ENCODE measurements at places on chromosomes 5 and 9.

DNA sequence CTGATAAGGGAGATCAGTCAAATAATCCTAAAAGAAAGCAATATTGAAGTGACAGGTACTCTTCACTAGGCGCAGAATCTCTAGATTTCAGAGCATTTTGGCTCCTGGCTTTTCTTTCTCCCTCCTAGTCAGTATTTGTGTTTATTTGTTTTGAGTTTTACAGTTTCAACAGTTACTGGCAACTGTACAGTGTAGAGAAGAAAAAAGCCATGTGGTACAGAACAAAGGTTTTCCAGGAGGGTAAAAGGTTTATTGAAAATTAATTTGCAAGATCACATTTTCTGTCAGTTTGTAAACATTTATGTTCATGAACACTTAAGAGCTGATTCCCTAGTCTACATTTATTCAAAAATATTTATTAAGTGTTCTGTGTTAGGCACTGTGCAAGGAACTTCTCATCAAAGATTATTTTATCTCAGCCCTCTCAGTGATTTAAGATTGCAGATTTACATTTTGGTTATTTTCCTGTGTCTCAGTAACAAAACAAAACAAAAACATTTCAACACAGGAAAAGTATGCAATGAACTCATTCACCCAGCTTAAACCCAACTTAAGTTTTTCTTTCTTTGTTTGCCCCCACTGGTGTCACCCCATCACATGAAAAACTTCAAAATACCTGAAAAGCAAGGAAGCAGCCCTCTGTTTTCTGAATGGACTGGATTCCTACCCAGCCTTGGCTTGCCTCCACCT, 12.9 kb downstream of the MINAR2 start:
- DNase-seq, result no peak

DNA sequence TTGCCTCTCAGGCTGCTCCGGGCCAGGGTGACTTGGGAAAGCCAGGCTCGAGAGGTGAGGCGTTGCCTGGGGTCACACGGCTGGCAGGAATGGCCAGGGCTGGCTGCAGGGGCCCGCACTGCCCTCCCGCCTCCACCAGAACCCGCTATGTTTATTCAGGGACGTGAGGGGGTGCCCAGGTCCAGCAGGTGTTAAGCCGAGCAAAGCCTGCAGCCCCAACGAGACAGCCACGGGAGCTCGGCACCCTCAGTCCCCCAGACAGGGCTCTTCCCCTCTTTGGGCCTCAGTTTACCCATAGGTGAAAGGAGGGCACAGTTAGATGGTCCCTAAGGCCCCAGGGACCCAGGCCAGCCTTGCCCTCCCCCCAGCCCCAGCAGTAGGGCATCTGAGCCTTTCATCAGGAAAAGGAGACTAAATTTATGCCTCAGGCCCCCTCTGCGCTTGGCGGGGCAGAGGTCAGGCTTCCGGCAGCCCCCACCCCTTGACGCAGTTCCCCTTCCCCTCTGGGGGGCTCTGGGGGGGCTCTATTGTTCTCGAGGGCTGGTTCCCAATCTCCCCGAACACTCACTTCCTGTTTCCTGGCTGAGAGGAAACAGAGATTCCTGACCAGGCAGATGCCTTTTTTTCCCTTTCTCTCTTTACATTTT, 7.1 kb upstream of the EGFL7 start:
- DNase-seq, result no peak

DNA sequence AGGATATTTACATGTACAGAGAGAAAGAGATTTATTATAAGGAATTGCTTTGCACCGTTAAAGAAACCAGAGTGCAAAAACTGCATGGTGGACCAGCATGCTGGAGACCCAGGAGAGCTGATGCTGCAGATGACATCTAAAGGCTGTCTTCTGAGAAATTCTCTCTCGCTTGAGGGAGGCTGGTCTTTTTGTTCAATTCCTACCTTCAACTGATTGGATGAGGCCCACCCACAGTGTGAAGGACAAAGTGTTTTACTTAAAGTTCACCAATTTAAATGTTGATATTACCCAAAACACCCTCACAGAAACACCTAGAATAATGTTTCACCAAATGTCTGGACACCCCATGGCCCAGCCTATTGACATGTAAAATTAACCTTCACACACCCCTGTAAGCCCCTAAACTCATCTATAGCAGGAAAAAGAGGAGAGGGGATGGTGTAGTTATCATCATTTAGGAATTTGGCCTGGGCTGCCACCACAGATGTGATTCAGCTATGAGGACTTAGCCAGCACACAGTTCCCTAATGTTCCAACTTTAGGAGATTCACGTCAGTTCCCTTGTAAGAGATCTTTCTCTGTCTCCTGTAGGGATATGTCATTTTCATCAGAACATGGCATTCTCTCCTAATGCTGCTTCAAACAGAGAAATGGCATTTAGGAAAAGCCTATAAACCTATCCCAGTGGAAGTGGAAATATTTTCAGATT, 358.2 kb upstream of the TLE4 start:
- DNase-seq, result no peak

DNA sequence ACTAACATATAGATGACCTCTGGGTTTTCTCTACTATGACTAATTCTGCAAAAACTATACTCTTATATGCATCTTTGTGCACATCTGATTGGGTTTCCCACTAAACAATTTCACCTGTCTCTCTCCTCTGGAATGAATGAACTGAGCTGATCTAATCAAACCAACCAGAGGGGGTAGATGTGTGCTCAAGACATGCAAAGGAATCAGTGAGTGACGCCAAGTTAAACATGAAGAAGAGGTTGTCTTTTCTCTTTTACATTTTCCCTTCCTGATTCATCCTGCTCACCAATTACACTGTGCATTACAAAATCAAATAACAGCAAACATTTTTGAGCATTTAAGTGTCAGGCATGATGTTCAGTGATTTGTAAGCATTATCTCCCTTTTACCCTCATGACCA, 29.6 kb upstream of the GRXCR2 start:
- DNase-seq, result no peak

Measured in urothelium cell line (cell line).